ENCODE measurements at places on chromosomes 7 and 10.

DNA sequence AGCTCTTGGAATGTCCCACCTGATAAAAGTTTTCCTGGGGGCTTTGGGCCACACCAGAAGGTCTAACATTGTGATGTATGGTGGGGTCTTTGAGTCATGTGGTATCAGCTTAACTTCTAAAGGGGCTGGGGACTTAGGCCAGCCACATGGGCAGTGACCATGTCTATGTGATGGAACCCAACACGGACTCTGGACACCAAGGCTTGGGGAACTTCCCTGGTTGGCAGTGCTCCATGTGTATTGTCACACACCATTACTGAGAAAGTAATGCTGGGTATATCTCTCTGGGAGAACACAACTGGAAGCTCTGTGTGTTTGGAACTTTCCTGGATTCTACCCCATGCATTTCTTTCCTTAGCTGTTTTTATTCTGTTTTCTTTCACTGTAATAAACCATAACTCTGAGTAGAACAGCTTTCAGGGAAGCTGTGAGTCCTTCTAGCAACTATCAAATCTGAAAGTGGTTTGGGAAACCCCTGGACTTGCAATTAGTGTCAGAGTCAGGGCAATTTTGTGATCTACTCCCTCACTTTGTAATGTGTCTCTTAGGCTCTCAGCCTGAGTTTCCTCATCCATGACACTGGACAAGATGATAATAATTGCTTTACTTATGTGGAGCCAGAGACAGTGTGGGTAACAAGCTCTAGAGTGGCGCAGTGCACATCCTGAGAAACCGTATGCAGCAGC lies 28.4 kb upstream of the AGK start:
- no peak for DNase-seq

- DNase-seq: no peak
Observed at GRCh38 chr7:26198781-26199169, 1.8 kb downstream of the HNRNPA2B1 start.

DNA sequence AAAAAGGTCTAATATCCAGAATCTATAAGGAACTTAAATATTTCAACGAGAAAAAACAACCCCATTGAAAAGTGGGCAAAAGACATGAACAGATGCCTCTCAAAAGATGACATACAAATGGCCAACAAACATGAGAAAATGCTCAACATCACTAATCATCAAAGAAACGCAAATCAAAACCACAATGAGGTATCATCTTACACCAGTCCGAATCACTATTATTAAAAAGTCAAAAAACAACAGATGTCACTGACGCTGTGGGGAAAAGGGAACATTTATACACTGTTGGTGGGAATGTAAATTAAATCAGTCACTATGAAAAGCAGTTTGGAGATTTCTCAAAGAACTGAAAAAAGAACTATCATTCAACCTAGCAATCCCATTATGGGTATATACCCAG lies 6.0 kb downstream of the VWDE start:
- DNase-seq: no peak

- DNase-seq: no peak
Observed at GRCh38 chr10:129470103-129470851, 3.2 kb downstream of the MGMT start.

DNA sequence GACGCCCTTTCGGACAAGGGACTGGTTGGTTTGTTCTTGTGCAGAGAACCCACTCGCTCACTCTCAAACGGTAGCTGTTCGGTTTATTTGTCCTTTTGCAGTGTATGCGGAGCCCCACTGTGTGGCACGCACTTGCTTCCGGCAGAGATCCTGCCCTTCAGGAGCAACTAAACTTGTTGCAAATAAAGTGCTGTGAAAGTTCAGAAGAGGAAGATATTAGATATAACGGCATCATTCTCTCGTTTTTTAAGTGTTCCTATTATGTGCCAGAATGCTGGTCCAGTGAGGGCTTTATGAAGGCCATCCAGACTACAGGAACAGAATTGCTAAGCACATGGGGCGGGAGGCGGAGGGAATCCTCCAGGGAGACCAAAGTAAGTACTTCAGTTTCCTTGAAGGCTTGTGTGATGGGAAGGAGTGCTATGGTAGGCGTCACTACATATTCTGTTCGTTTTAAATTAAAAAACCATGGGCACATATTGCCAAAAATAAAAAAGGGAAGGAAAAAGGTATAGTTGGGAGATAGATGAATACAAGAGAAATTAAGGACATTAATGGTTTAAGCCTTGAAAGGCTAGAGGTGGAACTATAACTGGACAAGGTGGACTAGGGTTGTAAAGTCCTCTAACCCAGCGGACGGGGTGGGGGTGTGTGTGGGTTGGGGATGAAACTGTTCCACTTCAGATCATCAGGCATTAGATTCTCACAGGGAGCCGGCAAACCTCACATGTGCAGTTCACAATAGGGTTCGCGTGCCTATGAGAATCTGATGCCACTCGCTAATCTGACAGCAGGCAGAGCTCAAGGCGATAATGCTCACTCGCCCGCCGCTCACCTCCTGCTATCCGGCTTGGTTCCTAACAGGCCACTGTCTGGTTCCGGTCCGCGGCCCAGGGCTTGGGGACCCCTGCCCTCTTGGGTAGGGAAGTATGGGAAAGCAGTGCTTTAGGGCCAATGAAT lies 704 bp upstream of the ERLIN1 start:
- DNase-seq: no peak

DNA sequence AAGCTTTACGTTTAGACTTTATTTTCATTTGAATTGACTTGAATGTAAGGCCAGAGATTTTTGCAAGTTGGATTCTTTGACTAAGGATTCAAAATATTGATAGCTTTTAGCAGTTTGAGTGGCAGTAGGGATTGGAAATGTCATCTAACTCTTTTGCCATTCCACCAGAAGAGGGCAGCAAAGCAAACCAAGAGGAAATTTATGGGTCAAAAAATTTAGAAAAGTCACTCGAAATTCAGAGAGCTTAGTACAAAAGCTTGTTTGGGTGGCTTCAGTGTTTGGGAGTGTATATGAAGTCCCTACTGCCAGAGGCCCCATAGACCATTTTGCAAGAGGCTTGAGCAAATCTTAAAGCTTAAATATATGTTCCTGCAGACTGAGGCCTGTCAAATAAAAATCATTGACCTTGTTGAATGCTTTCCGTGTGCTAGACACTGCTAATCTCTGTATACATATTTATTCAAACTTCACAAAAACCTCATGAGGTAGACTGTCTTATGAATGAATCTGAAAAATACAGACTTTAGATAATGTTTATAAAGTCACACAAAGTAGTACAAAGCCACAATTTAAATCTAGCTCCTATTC lies 44.6 kb upstream of the RSBN1L start:
- DNase-seq: no peak

- peak; percentile 18 for DNase-seq
Observed at GRCh38 chr10:120459185-120459584, 2.2 kb downstream of the PLPP4 start.

DNA sequence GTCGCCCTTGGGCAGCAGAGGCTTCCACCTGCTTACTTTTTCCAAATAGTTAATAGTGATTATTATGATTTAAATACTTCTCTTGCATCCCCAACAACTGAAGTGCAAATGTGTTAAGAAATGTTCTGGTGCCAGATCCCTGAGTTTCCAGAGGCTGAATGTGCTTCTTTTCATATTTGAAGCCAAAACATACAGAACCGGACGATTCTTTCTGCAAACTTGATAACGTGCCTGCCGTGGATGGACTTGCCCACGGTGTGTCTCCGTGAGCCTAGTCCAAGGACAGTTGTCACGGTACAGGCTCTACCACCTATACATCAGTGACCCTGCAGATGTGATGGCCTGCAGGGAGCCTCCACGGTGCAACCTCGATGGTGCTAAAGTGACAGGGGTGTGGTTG lies 198.6 kb upstream of the LYZL2 start:
- no peak for DNase-seq

- no peak for DNase-seq
Observed at GRCh38 chr7:152760854-152761748, 1.5 kb downstream of the ACTR3B start.

DNA sequence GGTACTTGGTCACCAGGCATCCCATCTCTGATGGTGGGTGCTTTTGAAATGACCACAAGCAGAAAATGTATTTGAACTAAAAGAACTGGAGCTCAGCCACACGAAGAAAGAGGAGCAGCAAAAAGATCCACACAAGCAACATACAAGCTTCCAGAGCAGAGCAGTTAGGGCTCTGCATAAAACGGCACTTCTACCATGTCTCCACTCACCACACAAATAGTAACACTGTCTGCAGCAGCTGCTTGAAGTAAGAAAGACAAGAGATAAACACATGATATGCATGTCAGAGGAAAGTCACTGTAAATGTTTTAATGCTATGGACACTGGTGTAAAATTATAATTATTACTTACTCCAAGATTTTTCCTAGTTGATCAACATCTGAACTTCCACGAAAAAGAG lies 32.5 kb upstream of the FAM133B start:
- no peak for DNase-seq
